Stimulated activated CD4-positive, alpha-beta T cell treated with anti-CD3 and anti-CD28 coated beads, Interleukin-1b, Interleukin-23, amount 100 ng/mL, for 4 hours (primary cell): ENCODE measurements at places on chromosomes 1 and 21.

- no peak for DNase-seq
Measured at GRCh38 chr1:82269431-82269830, 468.7 kb downstream of the ADGRL2 start.

DNA sequence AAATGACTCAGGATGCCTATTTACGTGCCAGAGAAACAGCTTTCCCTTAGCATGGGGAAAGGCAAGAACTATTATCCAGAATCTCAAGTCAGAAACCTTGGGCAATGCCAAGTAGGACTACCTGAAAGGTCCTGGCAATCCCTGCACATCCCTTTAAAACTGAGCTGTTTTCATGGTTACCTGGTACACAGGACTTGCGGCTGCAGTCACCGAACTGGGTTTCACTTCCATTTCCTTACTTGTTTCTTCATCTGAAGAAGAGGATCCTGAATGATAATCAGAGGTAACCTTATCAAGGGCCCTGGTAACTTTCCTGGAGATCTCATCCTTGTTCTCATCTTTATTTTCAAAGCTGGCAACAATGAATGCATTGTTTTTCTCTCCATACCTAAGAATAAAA is 14.3 kb downstream of the BTG3 start:
- no peak for DNase-seq

GRCh38 chr1:50527249-50527986 is 104.2 kb upstream of the DMRTA2 start:
- DNase-seq = no peak

DNA sequence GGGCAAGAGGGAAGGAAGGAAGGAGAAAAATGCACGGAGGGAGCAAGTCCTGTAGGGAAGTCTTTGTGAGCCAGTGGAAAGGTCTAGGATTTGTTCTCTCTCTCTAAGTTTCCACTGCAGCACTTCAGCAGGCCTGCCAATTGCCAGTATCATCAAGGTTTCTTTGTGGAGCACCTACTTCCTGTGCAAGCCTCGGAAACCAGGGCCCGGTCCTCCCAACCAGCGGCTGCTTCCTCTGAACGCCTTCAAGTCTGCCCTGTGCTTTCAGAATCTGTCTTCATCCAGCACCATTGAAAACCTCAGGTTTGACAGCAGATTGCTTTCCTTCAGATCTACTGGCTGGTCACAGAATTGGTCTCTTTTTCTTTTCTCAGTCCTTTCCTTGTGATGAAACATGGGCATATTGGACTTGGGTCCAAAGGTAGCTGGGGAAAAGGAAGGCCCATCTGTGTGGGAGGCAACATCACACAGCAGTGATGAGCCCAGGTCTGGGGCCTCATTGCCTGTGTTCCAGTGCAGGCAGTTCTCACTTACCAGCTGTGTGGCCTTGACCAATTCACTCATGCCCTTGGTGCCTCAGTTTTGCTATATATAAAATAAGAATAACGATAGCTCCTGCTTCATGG is 144.5 kb downstream of the SEC16B start:
- no peak for DNase-seq
